ENCODE measurements at places on chromosomes 12 and 14.

GRCh38 chr12:84745127-84745526 lies 167.5 kb downstream of the SLC6A15 start:
- no peak for DNase-seq

DNA sequence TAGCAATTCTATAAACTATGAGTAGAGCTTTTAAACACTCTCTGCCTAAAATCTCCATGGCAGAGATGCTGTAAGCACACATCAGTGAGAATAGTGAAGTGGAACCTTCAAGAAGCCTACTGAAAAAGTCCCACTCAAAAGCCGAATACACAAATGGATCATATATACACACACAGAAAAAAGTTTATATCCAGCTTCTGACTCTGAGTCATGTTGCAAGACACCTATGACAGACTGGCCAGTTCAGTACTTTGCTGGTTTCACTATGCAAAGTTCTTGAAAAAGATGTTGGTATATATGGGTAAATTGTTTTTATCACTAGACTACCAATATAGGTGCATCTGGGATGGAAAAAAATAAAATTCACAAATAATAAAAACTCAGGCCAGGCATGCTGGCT lies 126.1 kb downstream of the KCNK10 start:
- no peak for DNase-seq

DNA sequence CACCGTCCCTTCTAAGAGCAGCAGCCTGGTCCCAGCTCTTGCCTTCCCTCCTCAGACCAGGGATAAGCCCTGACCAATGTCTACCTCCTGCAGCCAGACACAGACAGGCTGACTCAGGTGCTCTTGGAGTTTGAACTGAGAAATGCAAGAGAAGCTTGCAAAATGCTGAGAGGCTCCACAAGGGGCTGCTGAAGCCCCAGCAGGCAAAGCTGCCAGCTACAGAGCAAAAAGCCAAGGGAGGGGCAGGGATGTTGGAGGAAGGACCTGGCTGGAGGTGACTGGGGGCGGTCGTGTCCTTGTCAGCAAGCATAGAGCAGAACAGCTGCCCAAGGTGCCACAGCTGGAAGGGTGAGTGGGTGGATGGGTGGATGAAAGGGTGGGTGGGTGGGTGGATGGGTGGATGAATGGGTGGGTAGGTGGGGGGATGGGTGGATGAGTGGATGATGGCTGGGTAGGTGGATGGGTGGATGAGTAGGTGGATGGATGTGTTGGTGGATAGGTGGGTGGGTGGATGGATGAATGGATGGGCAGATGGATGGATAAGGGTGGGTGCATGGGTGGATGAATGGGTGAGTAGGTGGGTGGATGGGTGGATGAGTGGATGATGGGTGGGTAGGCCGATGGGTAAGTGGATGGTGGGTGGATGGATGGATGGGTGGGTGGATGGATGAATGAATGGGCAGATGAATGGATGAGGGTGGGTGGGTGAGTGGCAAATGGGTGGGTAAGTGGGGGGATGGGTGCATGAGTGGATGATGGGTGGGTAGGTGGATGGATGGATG lies 4.0 kb upstream of the INF2 start:
- no peak for DNase-seq

DNA sequence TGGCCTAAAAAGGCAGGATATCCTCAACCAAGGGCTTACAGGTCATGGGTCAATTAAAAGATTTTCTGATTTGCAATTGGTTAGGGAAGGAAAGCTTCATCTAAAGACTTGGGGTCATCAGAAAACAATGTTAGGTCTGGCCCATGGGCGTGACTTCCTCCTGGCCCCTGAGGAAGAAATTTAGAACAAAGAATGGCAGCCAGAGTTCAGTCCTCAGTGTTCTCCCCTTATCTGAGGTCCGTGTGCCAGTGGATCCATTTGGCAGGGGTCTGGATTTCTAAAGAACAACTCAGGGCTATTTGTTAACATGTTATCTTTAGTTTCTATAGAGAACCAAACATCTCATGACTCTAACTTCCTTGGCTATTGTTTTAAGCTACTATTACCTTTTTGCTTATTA lies 27.8 kb upstream of the NFYB start:
- no peak for DNase-seq

- DNase-seq = no peak
Measured at GRCh38 chr12:132329036-132329719, at the start of gene GALNT9. Gene GALNT9, minus strand, starts transcription at chr12:132329589. Its CDS starts 386 bp downstream, at chr12:132329203.

- DNase-seq = no peak
Measured at GRCh38 chr14:30678926-30679431, 56.9 kb downstream of the SCFD1 start.

DNA sequence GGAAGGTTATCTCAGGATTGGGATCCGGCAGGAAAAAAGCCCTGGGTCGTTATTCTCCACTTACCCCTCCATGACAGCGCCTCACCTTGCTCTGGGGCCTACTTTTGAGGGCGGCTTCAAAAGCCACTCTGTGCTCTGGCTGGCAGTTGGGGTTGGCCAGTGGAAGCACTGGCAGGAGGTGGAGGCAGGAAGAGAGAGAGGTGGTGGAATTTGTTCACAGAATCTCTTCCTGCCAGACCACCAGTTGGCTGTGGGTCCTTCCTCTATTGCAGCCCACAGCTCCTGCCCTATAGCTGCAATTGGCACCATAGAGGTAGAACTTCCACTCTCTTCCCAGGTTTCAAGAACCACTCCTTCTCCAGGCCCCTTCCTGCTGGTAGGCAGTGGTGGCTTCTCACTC lies 32.7 kb upstream of the SDR39U1 start:
- no peak for DNase-seq

DNA sequence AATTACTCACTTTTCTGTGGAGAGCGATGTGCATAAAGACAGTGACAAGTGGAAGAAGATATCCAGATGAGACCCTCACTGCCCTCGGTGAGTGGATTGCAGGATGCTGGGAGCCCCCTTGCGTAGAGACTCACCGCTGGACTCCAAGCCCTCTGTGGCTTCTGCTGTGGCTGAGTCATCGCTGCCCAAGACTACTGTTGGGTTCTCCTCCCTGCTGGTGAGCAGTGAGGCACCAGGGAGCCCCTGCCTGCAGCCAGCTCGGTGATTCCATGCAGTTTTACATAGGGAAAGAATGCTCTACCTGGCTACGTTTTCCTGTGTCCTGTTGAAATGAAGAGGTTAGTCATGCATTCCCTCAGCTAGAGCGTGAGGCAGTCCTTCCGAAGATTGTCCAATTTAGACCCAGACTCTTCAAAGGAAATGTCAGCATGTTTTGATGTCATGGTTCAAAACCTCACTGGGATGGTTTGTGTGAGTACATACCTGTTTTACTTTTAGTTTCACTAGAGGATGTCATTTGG lies 28.2 kb downstream of the TRAF3 start:
- DNase-seq = peak; percentile 27

DNA sequence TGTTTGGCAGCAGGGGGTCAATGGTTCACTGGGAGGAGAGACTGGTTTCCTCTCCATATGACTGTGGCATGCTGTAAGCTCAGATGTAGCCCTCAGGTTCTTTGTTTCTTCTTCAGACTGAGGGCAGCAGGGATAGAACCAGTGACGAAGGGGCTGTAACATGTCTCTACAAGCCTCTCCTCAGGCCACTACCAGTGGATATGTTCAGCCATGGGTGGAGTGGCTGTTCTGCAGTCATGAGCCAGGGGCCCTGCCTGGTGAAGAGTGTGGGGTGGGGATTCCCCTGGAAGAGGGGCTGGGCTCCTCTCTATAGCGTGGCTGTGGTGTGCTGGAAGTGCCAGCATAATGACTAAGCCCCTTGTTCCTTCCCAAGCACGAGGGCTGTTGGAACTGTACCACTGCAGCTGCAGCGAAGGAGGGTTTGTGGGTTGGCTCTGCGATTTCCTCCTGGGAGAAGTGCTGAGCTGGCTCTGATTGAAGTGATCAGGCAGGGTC lies 55.8 kb downstream of the CMAS start:
- DNase-seq = no peak

GRCh38 chr12:2804393-2805142 lies 7.9 kb upstream of the ITFG2 start:
- no peak for DNase-seq

DNA sequence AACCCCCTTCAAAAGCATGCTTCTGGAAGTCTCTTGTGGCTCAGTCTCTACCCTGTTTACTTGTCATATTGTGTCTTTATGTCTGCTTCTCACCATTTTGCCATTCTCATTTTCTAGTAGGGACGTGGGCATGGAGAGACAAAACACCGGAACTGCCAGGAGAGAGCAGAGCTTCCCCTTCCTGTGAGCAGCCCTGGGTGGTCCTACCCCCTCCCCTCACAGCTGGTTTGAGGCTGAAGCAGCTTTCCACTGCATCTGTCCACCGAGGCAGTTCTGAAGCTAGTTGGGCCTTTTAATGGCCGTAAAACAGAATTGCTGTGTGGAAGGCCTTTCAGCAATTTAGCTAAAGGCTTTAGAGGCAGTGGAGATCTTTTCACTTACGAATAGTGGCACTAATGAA lies 77.0 kb downstream of the PELI2 start:
- DNase-seq = no peak

DNA sequence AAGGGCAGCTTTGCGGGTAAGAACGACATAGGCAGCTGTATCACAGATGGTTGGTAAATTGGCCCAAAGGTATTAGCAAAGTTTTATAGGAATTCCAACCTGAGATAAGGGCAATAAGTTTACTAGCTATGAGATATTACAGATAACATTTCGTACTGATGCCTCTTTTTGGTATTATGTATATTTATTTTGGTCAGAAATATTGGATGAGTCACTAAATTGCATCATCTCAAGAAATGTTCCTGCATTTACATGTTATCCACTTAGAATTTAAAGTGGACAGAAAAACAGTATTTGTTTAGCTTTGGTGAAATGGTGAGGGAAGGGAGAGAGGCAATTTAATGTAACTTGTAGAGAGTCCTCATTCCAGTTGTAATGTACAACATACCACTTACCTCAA lies 65.1 kb upstream of the PZP start:
- DNase-seq = no peak

- no peak for DNase-seq
Measured at GRCh38 chr14:67151082-67151666, 38.1 kb upstream of the GARIN2 start.

DNA sequence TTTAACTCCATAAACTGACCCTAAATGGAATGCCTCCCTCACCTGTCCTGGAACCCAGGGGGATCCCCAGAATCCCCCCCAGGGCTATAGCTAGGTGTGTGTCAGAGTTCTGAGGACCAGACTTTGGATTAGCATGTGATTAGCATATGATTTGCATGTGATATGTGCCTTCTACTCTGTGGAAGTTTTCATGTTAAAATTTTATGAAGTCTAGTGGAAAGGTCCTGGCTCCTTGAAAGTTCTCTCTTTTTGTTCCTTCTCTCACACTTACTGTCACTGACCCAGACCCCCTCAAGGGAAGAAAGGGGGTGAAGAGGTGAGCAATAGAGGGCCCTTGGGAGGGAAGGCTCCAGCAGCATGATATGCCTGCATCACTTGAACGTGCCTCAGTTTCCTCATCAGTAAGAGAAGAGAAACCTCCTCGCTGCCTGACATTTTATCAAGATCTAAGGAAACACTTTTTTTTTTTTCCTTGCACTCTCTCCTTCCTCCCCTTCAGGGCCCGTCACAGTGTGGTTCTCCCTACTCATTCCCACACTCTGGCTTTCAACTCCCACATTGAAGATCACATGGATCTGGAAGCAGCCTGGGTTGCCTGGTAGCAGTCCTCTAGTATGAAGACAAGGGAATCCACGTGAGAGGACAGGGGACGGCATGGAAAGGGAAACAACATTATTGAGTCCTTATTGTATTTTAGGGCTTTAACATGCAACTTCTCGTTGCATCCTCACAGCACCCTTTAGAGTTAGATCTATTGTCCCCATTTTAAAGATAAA lies 3.3 kb upstream of the C1QL4 start:
- no peak for DNase-seq

- no peak for DNase-seq
Measured at GRCh38 chr14:71533390-71533789, 398.8 kb upstream of the RGS6 start.

DNA sequence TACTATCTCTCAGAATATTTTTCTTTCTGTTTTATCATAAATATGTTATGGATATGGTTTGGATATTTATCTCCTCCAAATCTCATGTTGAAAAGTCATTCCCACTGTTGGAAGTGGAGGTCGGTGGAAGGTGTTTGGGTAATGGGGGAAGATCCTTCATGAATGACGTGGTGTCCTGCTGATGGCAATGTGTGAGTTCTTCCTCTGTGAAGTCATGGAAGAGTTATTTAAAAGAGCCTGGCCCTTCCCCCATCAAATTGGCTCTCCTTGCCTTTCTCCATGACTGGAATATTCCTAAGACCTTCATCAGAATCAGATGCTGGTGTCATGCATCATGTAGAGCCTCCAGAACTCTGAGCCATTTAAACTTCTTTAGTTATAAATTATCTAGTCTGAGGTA lies 1291.6 kb downstream of the FSCB start:
- no peak for DNase-seq

GRCh38 chr12:2668816-2669215 lies 126.0 kb upstream of the FKBP4 start:
- DNase-seq = no peak

- DNase-seq = no peak
Measured at GRCh38 chr12:130565189-130565588, 150.9 kb downstream of the RIMBP2 start.

GRCh38 chr12:119797090-119797489 lies 80.0 kb downstream of the CIT start:
- DNase-seq = no peak

- no peak for DNase-seq
Measured at GRCh38 chr12:24244801-24245200, 295.3 kb upstream of the SOX5 start.

DNA sequence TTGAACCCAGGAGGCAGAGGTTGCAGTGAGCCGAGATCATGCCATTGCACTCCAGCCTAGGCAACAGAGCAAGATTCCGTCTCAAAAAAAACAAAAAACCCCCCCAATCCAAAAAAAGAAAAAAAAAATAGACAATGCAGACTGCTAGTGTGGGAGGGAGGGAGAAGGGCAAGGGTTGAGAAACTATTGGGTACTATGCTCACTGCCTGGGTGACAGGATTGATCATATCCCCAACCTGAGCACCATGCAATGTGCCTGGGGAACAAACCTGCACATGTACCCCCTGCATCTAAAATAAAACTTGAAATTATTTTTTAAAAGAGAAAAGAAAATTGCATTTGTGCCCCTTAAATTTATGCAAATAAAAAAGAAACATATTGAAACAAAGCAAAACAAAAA lies 65.6 kb upstream of the PLEKHG3 start:
- DNase-seq = no peak

GRCh38 chr14:21525571-21525961 lies 580 bp downstream of the SALL2 start:
- no peak for DNase-seq

DNA sequence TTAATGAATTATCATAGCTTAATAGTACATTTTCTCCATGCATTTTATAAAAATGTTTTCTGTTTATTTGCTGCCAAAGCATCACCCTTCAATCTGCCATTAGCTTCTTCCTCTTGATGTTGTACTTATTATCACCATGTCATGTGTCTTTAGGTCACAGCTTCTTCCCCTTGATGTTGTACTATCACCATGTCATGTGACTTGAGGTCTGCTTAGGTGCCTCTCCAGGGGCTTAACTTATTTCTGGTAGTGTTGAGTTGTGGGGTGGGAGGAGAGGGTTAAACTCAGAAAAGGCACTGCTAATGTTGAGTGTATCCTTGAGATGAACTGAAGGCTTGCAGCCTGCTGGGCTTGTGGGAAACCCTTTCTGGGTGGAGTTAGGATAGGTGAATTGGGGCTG lies 87.8 kb downstream of the DAAM1 start:
- DNase-seq = no peak
